ENCODE measurements at places on chromosomes 11 and 22. TPM values are rescaled to one million over a fixed set of nuclear protein-coding genes. Genes with fewer than 3 reads are reported as not detected.

- DNase-seq: no peak
Observed at GRCh38 chr22:27489178-27489675, 312.3 kb downstream of the MN1 start.

- no peak for DNase-seq
Observed at GRCh38 chr11:65791719-65792213, 4.9 kb downstream of the OVOL1 start.

Gene CDKN1C
- 23.5 TPM for total RNA-seq

Gene SYCE3
- not detected for total RNA-seq

Gene IFITM1
- 396 TPM for total RNA-seq

- DNase-seq: no peak
Observed at GRCh38 chr11:37804666-37805065, 1206.6 kb upstream of the RAG2 start.

DNA sequence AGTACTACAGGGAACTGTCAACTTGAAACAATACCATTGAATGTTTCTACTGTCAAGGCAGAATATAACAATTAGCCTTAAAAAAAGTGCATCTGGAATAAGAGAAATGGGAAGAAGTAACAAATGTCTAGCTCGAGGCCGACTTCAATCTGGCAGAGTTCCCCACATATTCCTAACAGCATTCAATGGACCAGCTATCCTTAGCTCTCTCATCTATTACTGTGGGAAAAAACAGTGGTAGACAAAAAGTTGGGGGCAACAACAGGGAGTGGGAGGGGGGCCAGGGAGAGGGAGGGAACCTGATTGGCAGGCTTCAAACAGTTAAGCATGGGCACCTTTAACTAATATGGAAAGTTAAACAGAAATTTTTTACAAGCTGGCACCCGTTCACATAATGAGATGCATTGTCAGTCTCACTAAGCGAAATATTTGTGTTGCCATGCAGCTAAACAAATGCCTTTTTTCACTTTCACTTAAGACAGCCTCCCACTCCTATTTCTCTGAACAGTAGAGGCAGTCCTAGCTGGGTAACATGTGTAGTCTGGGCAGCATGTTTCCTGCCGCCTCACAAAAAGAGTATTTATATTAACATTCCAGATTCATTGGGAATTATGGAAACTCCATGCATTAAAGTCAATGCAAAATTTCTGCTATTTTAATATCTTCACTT lies 62.2 kb upstream of the SOX6 start:
- no peak for DNase-seq

Gene MOB2
- total RNA-seq: 24.9 TPM

Gene OR10G6
- not detected for total RNA-seq

Gene MPPED2
- total RNA-seq: 15.8 TPM

GRCh38 chr11:120065876-120066275 lies 72.0 kb downstream of the TRIM29 start:
- no peak for DNase-seq

DNA sequence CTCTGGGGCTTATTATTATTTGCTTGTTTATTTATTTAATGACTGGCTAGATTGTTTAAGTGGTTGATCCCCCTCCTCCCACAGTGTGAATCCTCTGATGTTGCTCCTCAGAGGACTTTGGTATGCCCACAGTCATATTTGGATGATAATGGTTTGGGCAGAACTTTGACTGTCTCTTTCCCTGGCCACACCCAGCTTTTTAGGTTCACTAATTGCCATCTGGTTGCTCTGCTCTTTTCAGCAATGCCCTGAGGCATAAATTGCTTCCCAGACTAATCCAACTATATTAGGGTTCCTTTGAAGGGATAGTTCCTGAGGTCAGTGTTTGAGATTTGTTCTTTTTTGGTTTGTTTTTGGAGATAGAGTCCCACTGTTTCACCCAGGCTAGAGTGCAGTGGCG lies 99.3 kb upstream of the RRM1 start:
- no peak for DNase-seq
